ENCODE measurements at places on chromosomes 11 and 22. TPM values are rescaled to one million over a fixed set of nuclear protein-coding genes. Genes with fewer than 3 reads are reported as not detected.

GRCh38 chr22:38424525-38425080 lies 30.4 kb downstream of the KCNJ4 start:
- no peak for DNase-seq

GRCh38 chr11:114099392-114100178 lies 40.1 kb downstream of the ZBTB16 start:
- peak; percentile 72 for DNase-seq

GRCh38 chr11:116033931-116034553 lies 529.8 kb upstream of the CADM1 start:
- DNase-seq, result no peak

- DNase-seq, result no peak
These were observed 66.3 kb downstream of the C11orf91 start for GRCh38 chr11:33634291-33634834.

GRCh38 chr11:34305193-34305592 lies 52.6 kb downstream of the ABTB2 start:
- no peak for DNase-seq

- DNase-seq, result no peak
These were observed 25.6 kb downstream of the MMP13 start for GRCh38 chr11:102929972-102930371.

The SC5D gene
- 67.5 TPM for total RNA-seq

The POLD4 gene
- total RNA-seq, result 105 TPM

The MS4A6E gene
- not detected for total RNA-seq

Measured in myocyte (in vitro differentiated cells).